NCI-H460 (cell line): ENCODE measurements at places on chromosomes 5 and 9. TPM values are rescaled to one million over a fixed set of nuclear protein-coding genes. Genes with fewer than 3 reads are reported as not detected.

COL5A1 gene
- 1.6 and 2.1 TPM in 2 replicates for total RNA-seq

PHF19 gene
- 66.4 and 70.0 TPM in 2 replicates for total RNA-seq

TRPM6 gene
- 1.4 TPM in 2 replicates for total RNA-seq

ANKRD20A1 gene
- total RNA-seq: 0.02 TPM in 1 of 2 replicates, not detected in the other

TDRD7 gene
- total RNA-seq: 7.5 and 8.4 TPM in 2 replicates

DIPK1B gene
- 14.1 and 14.4 TPM in 2 replicates for total RNA-seq

CCL27 gene
- total RNA-seq: 0.47 TPM in 1 of 2 replicates, not detected in the other

PPIC gene
- 9.1 and 10.9 TPM in 2 replicates for total RNA-seq

SLC4A9 gene
- total RNA-seq: not detected in 2 replicates

EGFL7 gene
- 51.7 and 77.2 TPM in 2 replicates for total RNA-seq

OTP gene
- total RNA-seq: not detected in 2 replicates
